ENCODE measurements at places on chromosomes 16 and 17. TPM values are rescaled to one million over a fixed set of nuclear protein-coding genes. Genes with fewer than 3 reads are reported as not detected.

GRCh38 chr16:17002565-17002964 lies 468.2 kb downstream of the XYLT1 start:
- DNase-seq: no peak
- no peak overlapping the region for H3K27ac ChIP-seq

DNA sequence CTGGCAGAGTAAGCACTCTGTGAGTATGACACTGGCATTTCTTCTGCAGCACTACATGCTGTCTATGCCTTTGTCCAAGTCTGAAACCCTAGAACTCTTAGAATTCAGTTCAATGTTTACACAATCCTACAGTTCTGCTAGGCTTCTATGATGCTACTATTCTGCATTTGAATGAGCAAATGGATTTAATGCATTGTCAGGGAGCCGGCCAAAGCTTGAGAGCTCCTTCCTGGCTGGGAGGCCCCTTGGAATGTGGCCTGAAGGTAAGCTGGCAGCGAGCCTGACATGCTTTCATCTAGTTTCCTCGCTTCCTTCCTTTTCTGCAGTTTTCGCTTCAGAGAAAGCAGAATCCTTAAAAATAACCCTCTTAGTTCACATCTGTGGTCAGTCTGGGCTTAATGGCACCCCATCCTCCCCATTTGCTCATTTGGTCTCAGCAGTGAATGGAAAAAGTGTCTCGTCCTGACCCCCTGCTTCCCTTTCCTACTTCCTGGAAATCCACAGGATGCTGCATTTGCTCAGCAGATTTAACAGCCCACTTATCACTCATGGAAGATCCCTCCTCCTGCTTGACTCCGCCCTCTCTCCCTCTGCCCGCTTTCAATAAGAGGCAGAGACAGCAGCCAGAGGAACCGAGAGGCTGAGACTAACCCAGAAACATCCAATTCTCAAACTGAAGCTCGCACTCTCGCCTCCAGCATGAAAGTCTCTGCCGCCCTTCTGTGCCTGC lies at the start of gene CCL2:
CCL2 (plus strand) TSS at position 635 of the 730 bp plus-strand sequence; CDS start at position 700, 65 bp downstream.
- no peaks in the 10 kb centered on the region for H3K27me3 ChIP-seq
- peak within 1 kb of the TSS; percentile 80 for H3K27ac ChIP-seq
- H3K4me3 ChIP-seq: peak within 1 kb of the TSS; percentile 39
- no peaks in the 10 kb centered on the region for H3K36me3 ChIP-seq
- peaks cover 65% of the 10 kb centered on the region for H3K4me1 ChIP-seq
- DNase-seq: peak; percentile 67

DNA sequence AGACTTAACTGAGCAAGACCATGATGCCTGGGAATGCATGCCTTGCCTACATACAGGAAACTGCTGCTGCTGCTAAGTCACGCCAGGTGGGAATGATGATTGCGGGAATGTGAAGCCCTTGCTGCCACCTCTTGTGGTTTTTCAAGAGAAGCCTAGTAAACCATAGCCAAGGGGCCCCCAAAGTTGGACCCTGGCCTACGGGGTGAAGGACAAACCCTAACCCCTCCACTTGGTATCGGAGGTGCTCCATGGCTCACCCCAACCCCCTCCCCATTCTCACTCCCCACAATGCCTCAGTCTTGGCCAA lies 233.9 kb downstream of the ZNF423 start:
- H3K4me1 ChIP-seq: peaks cover 8% of the 10 kb centered on the region
- H3K36me3 ChIP-seq: no peaks in the 10 kb centered on the region
- no peak overlapping the region for H3K4me3 ChIP-seq
- H3K27ac ChIP-seq: no peak overlapping the region
- H3K27me3 ChIP-seq: no peaks in the 10 kb centered on the region
- no peak for DNase-seq

MYH11 gene
- total RNA-seq: 33.6 TPM

ACSM2A gene
- total RNA-seq: not detected

KRT14 gene
- total RNA-seq: not detected

RNF43 gene
- total RNA-seq: 8.5 TPM

CHST4 gene
- 0.98 TPM for total RNA-seq

DNA sequence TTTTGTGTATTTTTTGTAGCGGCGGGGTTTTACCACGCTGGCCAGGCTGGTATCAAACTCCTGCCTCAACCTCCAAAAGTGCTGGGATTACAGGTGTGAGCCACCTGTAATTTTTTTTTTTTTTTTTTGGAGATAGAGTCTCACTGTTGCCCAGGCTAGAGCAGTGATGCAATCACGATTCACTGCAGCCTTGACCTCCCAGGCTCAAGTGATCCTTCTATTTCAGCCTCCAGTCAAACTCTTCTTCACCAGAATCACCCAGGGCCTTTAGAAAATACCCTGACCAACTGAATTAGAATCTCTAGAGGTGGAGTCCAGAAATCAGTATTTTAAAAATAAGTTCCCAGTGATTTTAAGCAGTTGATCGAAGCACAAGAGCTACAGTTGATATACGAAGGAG lies 12.5 kb downstream of the HSPB9 start:
- DNase-seq: no peak
- H3K27ac ChIP-seq: peak overlapping the region; percentile 84
- H3K36me3 ChIP-seq: peaks cover 3% of the 10 kb centered on the region
- H3K4me1 ChIP-seq: peaks cover 87% of the 10 kb centered on the region
- H3K4me3 ChIP-seq: no peak overlapping the region
- H3K27me3 ChIP-seq: no peaks in the 10 kb centered on the region

VAC14 gene
- total RNA-seq: 39.6 TPM

DNA sequence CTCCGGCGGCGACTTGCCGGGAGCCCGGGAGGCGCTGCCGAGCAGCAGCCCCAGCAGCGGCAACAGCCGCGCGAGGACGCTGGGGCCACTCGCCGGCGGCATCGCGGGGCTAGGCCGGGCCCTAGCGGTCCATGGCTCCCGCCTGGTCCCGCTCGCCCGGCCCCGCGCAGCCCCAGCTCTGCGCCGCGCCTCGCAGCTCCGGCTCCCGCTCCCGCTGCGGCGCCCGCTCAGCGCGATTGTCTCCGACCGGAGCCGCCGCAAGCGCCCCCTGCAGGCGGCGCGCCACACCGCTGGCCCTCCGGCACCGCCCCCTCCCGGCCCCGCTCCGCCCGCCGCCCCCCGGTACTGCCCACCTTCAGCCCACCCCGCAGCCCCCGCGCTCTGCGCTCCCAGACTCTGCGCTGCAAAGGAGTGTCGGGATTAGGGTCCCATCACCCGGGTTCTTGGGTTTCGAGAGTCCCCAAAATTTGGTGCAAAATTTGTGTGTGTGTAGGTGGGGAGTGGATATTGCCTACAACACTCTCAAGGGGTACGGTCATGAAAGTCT lies at the start of gene FAM171A2:
FAM171A2 (minus strand) TSS at position 241 of the 547 bp plus-strand sequence; CDS start at position 102, 139 bp downstream.
- peaks cover 21% of the 10 kb centered on the region for H3K4me1 ChIP-seq
- peak; percentile 95 for DNase-seq
- H3K4me3 ChIP-seq: peak within 1 kb of the TSS; percentile 48
- peaks cover 9% of the 10 kb centered on the region for H3K27me3 ChIP-seq

TBC1D3D gene
- not detected for total RNA-seq

GRCh38 chr17:12415031-12415430 lies 250.7 kb upstream of the MYOCD start:
- no peaks in the 10 kb centered on the region for H3K4me1 ChIP-seq
- DNase-seq: no peak
- H3K4me3 ChIP-seq: no peak overlapping the region
- H3K27ac ChIP-seq: no peak overlapping the region

DNA sequence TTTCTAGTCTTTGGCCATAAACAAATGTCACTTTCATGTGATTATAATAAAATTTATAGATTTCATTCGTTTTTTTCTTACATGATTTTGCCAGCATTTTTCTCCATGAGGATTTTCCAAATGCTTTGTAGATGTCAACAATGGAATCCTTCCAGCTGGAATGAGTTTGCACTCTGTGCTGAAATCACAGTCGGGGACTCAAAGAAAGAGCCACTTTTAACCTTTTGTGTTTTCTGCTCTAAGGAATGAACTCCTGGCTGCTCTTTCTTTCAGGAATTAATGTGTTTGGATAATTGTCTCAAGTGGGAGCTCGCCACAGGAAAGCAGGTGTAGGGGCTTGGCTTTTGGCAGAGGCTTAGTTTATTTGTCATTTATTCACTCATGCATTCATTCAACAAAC lies 372.3 kb upstream of the SALL1 start:
- H3K36me3 ChIP-seq: no peaks in the 10 kb centered on the region
- no peaks in the 10 kb centered on the region for H3K4me1 ChIP-seq
- H3K4me3 ChIP-seq: no peak overlapping the region
- no peak for DNase-seq
- no peaks in the 10 kb centered on the region for H3K27me3 ChIP-seq
- H3K27ac ChIP-seq: no peak overlapping the region

WBP2 gene
- 70.2 TPM for total RNA-seq

DNA sequence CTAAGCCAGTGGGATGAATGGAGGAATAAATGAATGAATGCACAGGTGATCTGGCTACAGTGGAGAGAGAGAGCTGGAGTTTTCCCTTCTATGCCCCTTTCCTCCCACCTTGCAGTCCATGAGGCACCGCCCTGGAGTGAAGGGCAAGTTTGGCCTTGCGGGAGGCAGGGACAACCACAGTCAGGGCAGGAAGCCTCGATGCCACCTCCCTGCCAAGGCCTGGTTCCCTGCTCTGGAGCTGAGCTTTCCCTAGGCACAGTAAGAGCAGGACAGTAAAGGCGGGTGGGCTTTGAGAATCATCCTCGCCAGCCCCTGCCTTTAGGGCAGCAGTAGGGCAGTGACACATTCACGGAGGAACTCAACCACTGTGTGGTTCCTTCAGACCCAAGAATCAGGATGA lies 72.6 kb downstream of the RBFOX3 start:
- DNase-seq: no peak
- H3K4me3 ChIP-seq: no peak overlapping the region
- H3K27me3 ChIP-seq: no peaks in the 10 kb centered on the region
- H3K27ac ChIP-seq: no peak overlapping the region
- no peaks in the 10 kb centered on the region for H3K36me3 ChIP-seq
- no peaks in the 10 kb centered on the region for H3K4me1 ChIP-seq

DNA sequence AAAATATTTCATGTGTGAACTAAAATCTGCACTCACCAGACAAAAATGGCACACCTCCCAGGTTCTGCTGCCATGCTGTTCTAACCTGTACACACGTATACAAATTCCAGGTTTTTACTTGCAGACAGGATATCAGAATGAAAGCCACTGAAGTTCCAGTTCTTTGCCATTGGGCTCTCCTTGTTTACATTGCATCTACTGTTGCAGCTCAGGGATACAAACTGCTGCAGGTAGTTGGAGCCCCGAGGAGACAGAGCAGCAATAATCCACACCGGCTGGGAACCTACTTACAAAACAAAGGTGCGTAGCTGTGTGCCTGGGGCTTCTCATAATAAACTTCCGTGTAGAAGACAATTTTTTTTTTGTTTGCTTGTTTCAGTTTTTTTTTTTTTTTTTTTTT lies 59.6 kb downstream of the HAPSTR1 start:
- H3K36me3 ChIP-seq: no peaks in the 10 kb centered on the region
- H3K4me3 ChIP-seq: no peak overlapping the region
- DNase-seq: no peak
- no peak overlapping the region for H3K27ac ChIP-seq
- no peaks in the 10 kb centered on the region for H3K27me3 ChIP-seq
- H3K4me1 ChIP-seq: peaks cover 10% of the 10 kb centered on the region

FOXC2 gene
- 1.9 TPM for total RNA-seq

- no peak overlapping the region for H3K27ac ChIP-seq
- H3K4me3 ChIP-seq: no peak overlapping the region
- H3K27me3 ChIP-seq: no peaks in the 10 kb centered on the region
- DNase-seq: no peak
- peaks cover 3% of the 10 kb centered on the region for H3K4me1 ChIP-seq
- H3K36me3 ChIP-seq: peaks cover 35% of the 10 kb centered on the region
These were observed 25.4 kb upstream of the SLC38A8 start for GRCh38 chr16:84068041-84068440.

KCTD19 gene
- total RNA-seq: 0.17 TPM

GRCh38 chr17:74703311-74703710 lies 9.4 kb downstream of the CD300LF start:
- no peak overlapping the region for H3K27ac ChIP-seq
- no peaks in the 10 kb centered on the region for H3K36me3 ChIP-seq
- peaks cover 19% of the 10 kb centered on the region for H3K4me1 ChIP-seq
- DNase-seq: no peak

FBXO39 gene
- 3.1 TPM for total RNA-seq

- peaks cover 24% of the 10 kb centered on the region for H3K36me3 ChIP-seq
- H3K27me3 ChIP-seq: no peaks in the 10 kb centered on the region
- H3K4me1 ChIP-seq: no peaks in the 10 kb centered on the region
- H3K27ac ChIP-seq: no peak overlapping the region
These were observed 9.0 kb downstream of the FKBP10 start for GRCh38 chr17:41821776-41822175.

- no peaks in the 10 kb centered on the region for H3K36me3 ChIP-seq
- no peaks in the 10 kb centered on the region for H3K27me3 ChIP-seq
- H3K4me3 ChIP-seq: no peak overlapping the region
- no peaks in the 10 kb centered on the region for H3K4me1 ChIP-seq
- H3K27ac ChIP-seq: no peak overlapping the region
- DNase-seq: no peak
These were observed 117.5 kb downstream of the ASIC2 start for GRCh38 chr17:33175562-33175961.

NPIPB9 gene
- total RNA-seq: not detected

DNA sequence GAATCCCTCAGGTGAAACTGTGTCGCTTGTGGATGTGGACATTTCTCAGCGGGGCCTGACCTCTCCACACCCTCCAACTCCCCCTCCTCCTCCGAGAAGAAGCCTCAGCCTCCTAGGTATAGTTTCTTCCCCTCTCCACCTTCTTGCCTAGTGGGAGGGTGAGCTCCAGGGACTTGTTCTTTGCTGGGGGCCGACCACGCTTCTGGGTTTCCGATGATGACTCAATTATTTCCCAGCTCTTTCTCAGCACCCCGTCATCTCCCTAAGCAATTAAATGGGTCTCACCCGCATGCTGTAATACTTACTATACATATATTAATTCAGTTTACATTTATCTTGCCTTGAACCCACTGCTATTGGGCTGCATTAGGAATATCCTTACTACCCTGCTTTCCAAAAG lies 13.1 kb downstream of the SOCS7 start:
- no peak overlapping the region for H3K27ac ChIP-seq
- no peak for DNase-seq
- no peaks in the 10 kb centered on the region for H3K27me3 ChIP-seq
- H3K36me3 ChIP-seq: peaks cover 45% of the 10 kb centered on the region
- H3K4me3 ChIP-seq: no peak overlapping the region
- H3K4me1 ChIP-seq: no peaks in the 10 kb centered on the region

CDH13 gene
- total RNA-seq: 11.3 TPM

PRSS36 gene
- total RNA-seq: 1.4 TPM

DNA sequence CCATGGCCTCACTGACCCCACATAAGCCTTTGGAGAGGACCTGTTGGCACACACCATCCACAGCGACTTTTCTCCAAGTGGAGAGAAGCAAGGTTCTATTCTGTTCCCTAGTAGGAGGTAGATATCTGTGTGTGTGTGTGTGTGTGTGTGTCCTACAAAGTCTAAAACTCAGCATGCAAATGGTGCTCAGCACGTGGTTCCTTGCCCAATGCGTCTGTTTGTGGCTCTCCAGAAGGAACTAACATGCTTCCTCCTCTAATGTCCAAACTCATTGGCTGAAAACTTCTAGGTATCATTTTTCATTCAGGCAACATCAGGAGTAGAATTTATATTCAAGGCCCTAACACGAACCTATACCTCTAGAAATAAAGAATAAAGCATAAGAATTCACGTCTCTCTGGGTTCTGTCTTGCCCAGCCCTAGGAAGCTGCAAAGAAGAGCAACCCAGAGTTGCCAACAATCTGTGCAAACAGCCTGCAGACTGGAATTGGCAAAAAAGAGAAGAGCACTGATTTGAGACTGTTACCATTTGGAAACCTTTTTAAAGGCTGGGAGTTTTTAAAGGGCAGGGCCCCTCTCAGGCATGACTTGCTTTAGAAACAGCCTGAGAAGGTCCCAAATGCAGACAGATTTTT lies 25.5 kb downstream of the MAP3K14 start:
- H3K4me3 ChIP-seq: no peak overlapping the region
- no peak for DNase-seq
- peak overlapping the region; percentile 50 for H3K27ac ChIP-seq
- H3K4me1 ChIP-seq: peaks cover 78% of the 10 kb centered on the region
- peaks cover 24% of the 10 kb centered on the region for H3K36me3 ChIP-seq
